SJSA1 (cell line): ENCODE measurements at places on chromosomes 13 and 19. TPM values are rescaled to one million over a fixed set of nuclear protein-coding genes. Genes with fewer than 3 reads are reported as not detected.
A peak's percentile ranks its signal among the peaks of the same experiment; 100 is the strongest.

Gene HSD17B14
- total RNA-seq = not detected in 2 replicates

Gene PLEKHA4
- total RNA-seq = 3.5 and 11.8 TPM in 2 replicates

Gene LILRB2
- not detected in 2 replicates for total RNA-seq

Gene PSMD8
- 248 and 454 TPM in 2 replicates for total RNA-seq

Gene RFPL4A
- total RNA-seq = not detected in 2 replicates

Gene SYDE1
- 117 and 118 TPM in 2 replicates for total RNA-seq

Gene NEK5
- not detected in 2 replicates for total RNA-seq

- H3K27ac ChIP-seq = no peak overlapping the region
- peaks cover 4% of the 10 kb centered on the region; the same call in 1 of the 2 replicates for H3K36me3 ChIP-seq
- H3K4me1 ChIP-seq = peaks cover 42% of the 10 kb centered on the region
- no peak overlapping the region for H3K4me3 ChIP-seq
These were observed 4.4 kb upstream of the PLEKHF1 start for GRCh38 chr19:29660835-29661234.

DNA sequence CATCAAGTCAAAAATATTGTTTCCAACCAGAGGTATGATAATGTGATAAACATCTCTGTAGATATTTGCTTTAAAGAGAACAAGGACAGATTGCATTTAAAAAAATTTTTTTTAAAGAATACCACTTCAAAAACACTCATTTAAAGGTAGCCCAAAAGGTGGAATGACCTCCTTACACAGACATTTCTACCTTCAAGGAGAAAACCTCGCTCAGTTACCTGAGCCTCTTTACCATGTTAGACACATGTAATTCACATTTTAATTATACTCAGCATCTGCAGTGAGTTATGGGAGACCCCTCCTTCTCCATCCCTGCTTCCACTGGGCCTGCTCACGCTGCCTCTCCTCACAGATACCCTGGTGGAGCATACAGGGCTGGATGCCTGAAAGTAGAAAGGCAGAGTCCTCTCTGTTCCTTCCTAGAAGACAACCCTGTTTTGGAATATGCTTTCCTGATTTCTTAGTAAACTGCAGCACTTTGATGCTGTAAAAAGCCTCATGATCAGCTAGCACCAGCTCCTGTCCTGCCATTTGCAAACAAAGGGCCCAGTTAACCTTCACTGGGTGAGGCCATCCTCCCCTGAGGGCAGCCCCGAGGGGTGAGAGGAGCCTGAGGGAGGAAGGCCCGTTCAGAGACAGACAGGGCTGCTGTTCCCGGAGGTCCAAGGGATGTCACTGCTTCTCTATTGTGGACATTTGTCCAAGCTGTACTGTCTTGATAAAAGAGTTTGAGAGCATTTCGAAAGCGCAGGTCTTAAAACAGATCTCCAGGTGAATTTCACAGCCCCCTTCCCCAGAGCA is 117.8 kb downstream of the IRS2 start:
- no peak overlapping the region for H3K4me3 ChIP-seq
- H3K36me3 ChIP-seq = no peaks in the 10 kb centered on the region
- DNase-seq = peak; percentile 74

GRCh38 chr19:43482193-43482592 is 16.8 kb upstream of the LYPD3 start:
- H3K4me3 ChIP-seq = no peak overlapping the region
- no peak overlapping the region for H3K27ac ChIP-seq
- H3K36me3 ChIP-seq = no peaks in the 10 kb centered on the region; the same call in 1 of the 2 replicates
- no peaks in the 10 kb centered on the region for H3K27me3 ChIP-seq

DNA sequence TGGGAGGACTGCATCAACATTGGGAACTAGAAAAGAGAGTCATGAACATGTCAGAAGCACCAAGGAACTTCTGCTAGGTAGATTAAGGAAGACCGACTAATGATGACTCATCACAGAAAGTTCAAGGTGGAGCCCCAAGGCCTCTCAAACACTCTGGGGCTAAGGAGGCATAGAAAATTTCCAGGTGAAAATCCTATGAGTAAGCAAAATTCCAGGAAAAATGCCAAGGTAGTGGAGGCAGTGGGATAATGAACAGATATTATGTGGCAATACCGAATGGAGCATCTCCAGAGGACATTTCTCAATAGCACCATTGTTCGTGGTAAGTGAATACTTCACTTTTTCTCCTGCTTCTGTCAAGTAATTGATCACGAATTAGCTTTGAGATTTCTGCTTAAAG is 336.5 kb downstream of the MZT1 start:
- DNase-seq = no peak
- no peak overlapping the region for H3K27ac ChIP-seq
- no peaks in the 10 kb centered on the region for H3K27me3 ChIP-seq
- H3K36me3 ChIP-seq = no peaks in the 10 kb centered on the region
- H3K4me1 ChIP-seq = no peaks in the 10 kb centered on the region

DNA sequence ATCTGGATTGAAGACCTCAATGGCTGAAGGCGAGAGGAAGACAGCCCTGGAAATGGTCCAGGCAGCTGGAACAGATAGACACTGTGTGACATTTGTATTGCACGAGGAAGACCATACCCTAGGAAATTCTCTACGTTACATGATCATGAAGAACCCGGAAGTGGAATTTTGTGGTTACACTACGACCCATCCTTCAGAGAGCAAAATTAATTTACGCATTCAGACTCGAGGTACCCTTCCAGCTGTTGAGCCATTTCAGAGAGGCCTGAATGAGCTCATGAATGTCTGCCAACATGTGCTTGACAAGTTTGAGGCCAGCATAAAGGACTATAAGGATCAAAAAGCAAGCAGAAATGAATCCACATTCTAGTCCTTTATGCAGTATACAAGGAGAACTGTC is 1.2 kb downstream of the POLR1D start:
- H3K4me1 ChIP-seq = peaks cover 6% of the 10 kb centered on the region
- no peak overlapping the region for H3K27ac ChIP-seq
- H3K27me3 ChIP-seq = no peaks in the 10 kb centered on the region
- no peak for DNase-seq
- H3K4me3 ChIP-seq = no peak overlapping the region
- peaks cover 35% of the 10 kb centered on the region for H3K36me3 ChIP-seq

DNA sequence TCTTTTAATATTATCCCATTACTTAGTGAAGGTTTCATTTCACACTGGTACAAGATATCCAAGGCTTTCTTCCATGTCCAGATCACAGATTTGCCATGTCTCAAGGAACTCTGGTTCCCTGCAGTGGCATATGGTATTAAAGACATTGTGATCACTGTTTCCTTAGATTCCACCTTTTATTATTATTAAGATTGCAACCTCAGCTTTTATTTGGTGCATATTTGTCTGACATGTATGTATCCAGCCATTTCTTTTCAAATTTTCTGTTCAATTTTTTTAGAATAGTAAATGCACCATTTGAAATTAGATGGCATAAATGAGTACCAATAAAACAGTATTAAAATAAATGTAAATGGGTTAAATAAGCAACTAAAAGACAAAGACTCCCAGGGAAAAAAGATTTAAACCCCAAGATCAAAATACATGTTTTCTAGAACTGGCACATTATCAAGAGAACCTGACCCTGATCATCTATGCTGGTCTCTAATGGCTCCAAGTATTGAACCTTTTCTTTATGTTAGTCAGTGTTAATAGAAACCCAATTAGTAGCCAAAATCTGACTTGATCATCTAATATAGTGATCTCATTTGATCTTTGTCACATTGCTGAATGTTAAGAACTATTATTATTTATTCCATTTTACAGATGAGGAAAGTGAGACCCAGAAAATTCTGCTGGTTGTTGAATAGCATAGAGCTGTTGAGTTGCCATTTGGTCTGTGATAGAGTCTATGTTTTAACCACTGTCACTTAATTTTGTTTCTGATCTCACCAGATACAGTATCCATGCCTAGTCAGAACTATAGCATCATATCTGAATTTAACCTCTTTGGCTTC is at the start of gene OR10H4:
Gene OR10H4 (plus strand): TSS at position 786 of the 836 bp plus-strand sequence. CDS start 0 bp downstream, at position 786.
- no peak within 1 kb of the TSS for H3K27ac ChIP-seq
- H3K4me1 ChIP-seq = no peaks in the 10 kb centered on the region
- no peak for DNase-seq
- H3K4me3 ChIP-seq = no peak within 1 kb of the TSS
- peaks cover 8% of the 10 kb centered on the region; the same call in 1 of the 2 replicates for H3K27me3 ChIP-seq
- no peaks in the 10 kb centered on the region for H3K36me3 ChIP-seq

GRCh38 chr19:51091895-51092873 is 9.5 kb upstream of the KLK14 start:
- no peak for DNase-seq
- no peaks in the 10 kb centered on the region for H3K36me3 ChIP-seq
- no peaks in the 10 kb centered on the region for H3K27me3 ChIP-seq
- no peak overlapping the region for H3K4me3 ChIP-seq

GRCh38 chr13:98792321-98792720 is 39.8 kb upstream of the SLC15A1 start:
- H3K36me3 ChIP-seq = peaks cover 27% of the 10 kb centered on the region
- no peaks in the 10 kb centered on the region for H3K27me3 ChIP-seq
- no peak overlapping the region for H3K27ac ChIP-seq

- no peak overlapping the region for H3K4me3 ChIP-seq
- H3K4me1 ChIP-seq = peaks cover 12% of the 10 kb centered on the region
- H3K36me3 ChIP-seq = peaks cover 69% of the 10 kb centered on the region
- no peak overlapping the region for H3K27ac ChIP-seq
- no peak for DNase-seq
These were observed 4.4 kb downstream of the TRIR start for GRCh38 chr19:12730064-12730463.

DNA sequence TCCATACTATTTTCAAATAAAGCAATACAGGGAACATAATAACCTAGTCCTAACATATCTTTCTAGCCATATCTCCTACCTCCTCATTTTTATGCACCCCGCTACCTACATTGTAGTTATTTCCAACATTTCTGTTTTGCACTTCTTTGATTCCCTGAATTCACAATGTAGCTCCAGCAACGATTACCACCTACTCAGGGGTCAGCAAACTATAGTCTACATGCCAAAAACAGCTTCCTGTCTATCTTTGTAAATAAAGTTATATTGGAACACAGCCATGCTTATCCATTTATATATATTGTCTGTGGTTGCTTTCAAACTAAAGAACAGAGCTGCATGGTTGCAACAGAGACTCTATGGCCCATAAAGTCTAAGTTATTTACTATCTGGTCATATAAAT is 16.7 kb downstream of the MYCBP2 start:
- no peaks in the 10 kb centered on the region for H3K36me3 ChIP-seq
- H3K4me3 ChIP-seq = no peak overlapping the region
- DNase-seq = no peak
- no peaks in the 10 kb centered on the region for H3K27me3 ChIP-seq
- peaks cover 63% of the 10 kb centered on the region for H3K4me1 ChIP-seq
- H3K27ac ChIP-seq = no peak overlapping the region

- no peak overlapping the region for H3K4me3 ChIP-seq
- no peak for DNase-seq
- H3K36me3 ChIP-seq = no peaks in the 10 kb centered on the region
These were observed 6.5 kb downstream of the EPHX3 start for GRCh38 chr19:15225760-15226159.

- peaks cover 21% of the 10 kb centered on the region for H3K4me1 ChIP-seq
- no peaks in the 10 kb centered on the region for H3K27me3 ChIP-seq
- H3K27ac ChIP-seq = peak overlapping the region; percentile 86
- peaks cover 27% of the 10 kb centered on the region for H3K36me3 ChIP-seq
- H3K4me3 ChIP-seq = no peak overlapping the region
These were observed 62.6 kb downstream of the LATS2 start for GRCh38 chr13:20998649-20999415.

DNA sequence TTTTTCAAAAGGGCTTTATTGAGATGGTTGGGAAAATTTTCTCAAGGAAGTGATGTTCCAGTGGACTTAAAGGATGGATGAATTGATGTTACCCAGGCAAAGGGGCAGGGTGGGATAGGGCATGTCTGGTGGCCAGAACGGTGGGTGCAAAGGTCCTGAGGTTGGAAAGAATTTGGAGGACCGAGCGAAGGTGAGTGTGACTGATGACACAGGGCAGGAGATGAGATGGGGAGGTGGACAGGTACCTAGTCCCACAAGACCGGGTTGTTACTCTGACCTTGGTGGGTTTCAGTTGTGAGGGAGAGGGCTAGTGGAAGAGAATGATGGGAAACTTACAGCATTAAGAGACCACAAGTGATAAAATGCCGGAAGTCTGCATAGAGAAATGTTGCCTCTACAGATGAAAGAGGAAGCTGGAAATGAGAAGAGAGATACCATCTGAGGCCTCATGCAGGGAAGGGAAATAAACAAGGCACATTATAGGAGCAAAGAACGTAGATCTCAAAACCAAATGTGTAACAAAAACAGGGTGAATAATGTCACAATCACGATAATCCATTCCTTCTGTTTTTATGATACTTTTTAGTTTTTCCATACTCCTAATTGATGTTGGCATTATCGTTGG is 4.5 kb downstream of the ADGRE1 start:
- no peak for DNase-seq
- no peak overlapping the region for H3K4me3 ChIP-seq
- no peak overlapping the region for H3K27ac ChIP-seq
- no peaks in the 10 kb centered on the region for H3K4me1 ChIP-seq
- no peaks in the 10 kb centered on the region for H3K27me3 ChIP-seq

DNA sequence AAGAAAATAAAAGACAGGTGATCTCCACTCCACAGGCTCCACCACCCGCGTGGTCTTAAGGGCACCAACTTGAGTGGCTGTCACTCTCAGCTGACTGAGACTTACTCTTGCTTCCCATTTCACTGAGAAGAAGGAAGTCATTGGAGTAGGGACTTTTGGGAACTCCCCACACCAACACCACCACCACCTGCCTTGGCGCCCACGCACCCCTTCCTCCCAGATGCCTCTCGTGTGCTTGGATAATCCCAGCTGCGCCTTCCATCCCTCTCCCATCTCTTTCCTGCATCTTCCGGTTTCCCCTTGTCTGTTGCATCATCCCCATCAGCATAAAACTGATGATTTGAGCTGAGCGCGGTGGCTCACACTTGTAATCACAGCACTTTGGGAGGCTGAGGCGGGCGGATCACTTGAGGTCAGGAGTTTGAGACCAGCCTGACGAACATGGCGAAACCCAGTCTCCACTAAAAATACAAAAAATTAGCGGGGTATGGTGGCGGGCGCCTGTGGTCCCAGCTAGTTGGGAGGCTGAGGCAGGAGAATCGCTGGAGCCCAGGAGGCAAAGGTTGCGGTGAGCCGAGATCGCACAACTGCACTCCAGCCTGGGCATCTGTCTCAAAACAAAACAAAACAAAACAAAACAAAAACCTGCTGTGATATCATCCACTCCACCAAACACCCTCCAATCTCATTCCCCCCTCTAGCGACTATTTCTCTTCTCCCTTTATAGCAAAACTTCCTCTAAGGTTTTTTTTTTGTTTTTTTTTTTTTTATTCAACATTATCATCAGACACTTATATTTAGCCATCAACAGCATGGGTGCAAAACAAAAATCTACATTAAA is 25.5 kb downstream of the AP2S1 start:
- no peaks in the 10 kb centered on the region for H3K27me3 ChIP-seq
- no peak overlapping the region for H3K4me3 ChIP-seq
- H3K27ac ChIP-seq = no peak overlapping the region

DNA sequence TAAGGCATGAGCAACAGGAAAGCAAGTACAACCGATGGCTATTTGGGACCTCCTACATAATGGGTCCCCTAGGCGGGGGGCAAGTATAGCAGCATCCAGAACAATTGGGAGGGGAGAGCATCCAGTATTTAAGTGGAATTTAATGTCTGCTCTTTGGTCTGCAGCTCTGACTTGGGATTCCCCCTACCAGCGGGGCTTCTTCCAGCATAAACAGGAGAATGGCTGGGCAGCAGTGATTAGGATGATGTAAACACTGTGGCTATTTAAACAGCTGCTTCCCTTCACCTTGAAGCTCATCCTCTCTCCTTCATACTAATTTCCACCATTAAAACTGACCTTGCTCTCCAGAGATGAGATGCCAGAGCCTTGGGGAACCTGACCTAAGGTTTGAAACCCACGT is 73.9 kb upstream of the OXGR1 start:
- H3K27me3 ChIP-seq = 0 out of 2 replicates have a peak, but pooled peaks cover 2% of the 10 kb centered on the region
- no peak overlapping the region for H3K27ac ChIP-seq
- no peaks in the 10 kb centered on the region for H3K4me1 ChIP-seq
- no peaks in the 10 kb centered on the region for H3K36me3 ChIP-seq
